ENCODE measurements at places on chromosomes 11 and 22.

DNA sequence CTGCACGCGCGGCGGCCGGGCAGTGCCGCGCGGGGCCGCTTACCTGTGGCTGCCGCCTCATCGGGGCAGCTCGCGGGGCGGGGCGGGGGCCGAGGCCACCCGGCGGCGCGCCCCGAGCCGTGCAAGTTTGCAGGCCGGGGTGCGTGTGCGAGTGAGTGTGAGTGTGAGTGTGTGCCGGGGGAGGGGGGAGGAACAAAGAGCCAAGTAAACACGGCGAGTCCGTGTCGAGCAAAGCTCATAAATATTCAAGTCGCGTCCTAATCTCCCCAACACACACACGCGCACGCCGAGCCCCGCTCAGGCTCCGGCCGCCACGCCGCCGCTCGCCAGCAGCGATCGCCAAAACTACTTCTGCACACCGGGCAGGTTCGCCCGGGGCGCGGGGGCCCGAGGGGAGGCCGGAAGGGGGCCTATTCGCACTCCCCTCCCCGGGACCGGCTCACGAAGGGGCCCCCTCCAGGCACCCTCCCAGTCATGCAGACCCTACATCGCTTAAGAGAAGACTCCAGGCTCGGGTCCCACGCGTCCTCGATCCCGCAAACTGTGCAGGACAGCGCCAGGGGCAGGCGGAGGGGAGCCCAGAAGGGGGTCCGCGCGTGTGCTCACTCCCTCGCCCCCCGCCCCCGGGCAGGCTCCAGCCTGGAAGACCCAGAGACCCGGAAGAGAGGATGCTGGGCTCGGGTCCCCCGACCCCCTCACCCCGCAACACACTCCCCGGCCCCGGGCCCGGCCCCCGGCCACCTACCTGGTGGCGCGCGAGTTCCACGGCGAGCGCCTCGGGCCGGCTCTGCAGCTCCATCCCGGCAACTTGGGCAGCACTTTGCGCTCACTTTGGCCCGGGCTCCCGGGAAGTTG lies 827 bp downstream of the PHF21B start:
- DNase-seq, result no peak

GRCh38 chr22:49925525-49926128 lies 7.2 kb downstream of the CRELD2 start:
- no peak for DNase-seq

GRCh38 chr11:117841551-117842031 lies 17.0 kb upstream of the FXYD2 start:
- no peak for DNase-seq

- no peak for DNase-seq
These were observed 20.6 kb upstream of the PRDM10 start for GRCh38 chr11:130023204-130023603.

DNA sequence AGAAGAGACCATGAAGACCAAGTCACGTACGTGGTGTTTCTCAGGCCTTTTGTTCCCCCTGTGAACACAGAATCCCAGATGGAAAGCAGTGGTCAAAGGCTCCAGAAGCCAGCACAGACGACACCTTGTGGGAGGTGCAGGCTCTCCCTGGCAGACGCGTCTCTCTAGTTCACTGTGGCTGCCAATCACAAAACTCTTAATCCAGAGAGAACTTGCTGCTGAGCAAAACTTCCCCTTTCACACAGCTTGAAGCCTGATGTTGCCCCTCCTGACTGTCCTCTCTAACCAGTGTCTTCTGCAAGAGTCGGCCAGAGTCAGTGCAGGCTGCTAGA lies 67.1 kb downstream of the PIWIL3 start:
- no peak for DNase-seq

DNA sequence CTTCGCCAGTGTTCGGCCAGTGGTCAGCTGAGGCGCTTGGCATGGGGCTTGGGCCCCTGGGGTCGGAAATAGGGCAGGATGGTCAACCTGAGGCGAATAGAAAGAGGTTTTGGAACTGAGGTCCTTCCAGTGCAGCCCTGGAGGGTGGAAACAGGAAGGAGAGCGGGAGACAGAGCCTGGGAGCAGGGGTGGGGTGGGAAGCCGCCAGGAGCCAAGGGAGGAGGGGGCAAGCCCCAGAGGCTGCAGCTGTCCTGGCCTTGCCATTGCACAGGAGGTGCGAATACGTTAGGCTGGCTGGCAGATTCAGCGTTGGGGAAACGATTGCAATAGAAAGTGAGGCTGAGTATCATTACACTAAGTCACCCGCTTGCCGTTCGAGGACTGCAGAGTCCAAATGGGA lies 13.9 kb upstream of the KCTD17 start:
- no peak for DNase-seq

DNA sequence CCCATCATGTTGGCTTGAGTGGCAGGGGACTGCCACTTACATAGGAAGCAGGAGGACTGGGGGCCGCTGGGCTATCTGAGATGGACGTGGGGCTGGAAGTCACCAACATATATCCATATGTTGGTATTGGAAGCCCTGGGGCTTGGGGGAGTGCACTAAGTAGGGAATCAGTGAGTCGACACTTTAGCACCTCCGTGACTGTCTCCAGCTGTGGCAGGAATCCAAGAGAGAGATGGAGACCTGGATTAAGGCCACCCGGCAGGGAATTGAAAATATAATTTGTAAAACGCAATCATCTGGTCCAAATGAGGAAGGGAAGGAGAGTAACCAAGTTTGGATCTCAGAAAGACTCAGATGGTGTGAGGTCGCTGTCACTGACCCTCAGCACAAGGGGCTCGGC lies 68.4 kb downstream of the ELFN2 start:
- no peak for DNase-seq

GRCh38 chr11:12724301-12725054 lies 50.3 kb downstream of the TEAD1 start:
- DNase-seq, result peak; percentile 97

DNA sequence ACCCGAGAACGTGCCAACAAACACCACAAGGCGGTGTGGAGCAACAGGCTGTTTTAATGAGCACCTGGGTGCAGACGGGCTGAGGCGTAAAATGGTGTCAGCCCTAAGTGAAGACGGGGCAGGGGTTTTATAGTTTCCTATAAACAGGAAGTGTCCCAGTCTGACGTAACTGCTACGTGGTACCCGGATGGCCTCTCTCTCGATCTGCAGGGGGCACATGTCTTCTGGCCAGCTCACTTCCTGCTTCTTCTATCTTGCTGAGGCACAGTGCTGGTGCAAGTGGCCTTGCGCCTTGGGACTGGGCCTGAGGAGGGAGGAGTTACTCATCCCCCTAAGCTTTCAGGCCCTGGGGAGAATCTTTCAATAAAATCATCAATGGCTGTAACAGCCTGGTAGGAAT lies 20.9 kb downstream of the OOSP3 start:
- DNase-seq, result no peak

- peak; percentile 51 for DNase-seq
These were observed 178.7 kb downstream of the CADM1 start for GRCh38 chr11:115325523-115325922.

GRCh38 chr11:4454021-4454420 lies 4.9 kb downstream of the OR52K2 start:
- no peak for DNase-seq

DNA sequence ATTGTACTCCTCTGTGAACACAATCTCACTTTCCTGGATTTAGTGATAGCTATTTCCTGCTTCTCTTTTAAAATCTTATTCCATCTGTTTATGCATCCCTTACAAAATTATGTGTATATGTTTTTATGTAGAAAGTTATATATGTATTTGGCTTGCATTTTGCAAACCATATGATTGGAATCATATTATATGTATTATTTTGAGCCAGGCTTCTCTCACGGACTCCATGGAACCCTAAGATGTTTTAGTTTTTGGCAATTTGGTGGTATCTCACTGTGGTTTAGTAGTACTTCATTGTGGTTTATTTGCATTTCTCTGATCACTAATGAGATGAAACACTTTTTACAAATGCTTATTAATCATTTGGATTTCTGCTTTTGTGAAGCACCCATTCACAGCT lies 507.3 kb upstream of the KIRREL3 start:
- no peak for DNase-seq

DNA sequence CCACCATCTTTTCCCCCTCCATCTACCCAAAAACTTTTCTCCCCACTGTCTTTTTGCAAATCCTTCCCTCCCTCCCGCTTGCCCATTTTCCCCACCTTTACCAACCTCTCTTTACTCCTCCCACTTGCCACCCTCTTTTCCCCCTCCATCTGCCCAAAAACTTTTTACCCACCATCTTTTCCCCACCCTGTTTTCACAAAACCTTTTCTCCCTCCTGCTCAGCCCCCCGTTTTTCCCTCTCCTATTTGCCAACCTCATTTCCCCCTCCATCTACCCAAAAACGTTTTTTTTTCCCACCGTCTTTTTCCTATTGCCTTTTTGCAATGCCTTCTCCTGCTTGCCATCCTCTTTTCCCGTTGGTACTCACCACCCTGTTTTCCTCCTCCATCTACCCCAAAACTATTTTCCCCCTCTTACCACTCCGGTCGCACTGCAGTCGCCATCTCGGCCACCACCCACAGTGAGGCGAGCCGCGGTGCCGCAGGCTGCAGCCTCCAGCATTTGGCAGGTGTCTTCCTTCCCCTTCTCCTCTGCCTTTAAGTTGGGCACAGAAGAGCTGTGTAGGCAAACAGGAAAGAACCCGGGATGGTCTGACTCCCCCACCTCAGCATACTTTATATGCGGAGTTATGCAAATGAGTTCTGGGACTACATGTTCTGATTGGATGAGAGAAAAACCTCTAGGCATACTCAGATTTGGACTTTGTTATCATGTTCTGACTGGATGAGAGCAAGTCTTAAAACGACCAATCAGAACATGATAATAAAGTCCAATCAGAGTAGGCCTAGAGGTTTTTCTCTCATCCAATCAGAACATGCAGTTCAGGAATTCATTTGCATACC lies 121.2 kb upstream of the VPREB1 start:
- DNase-seq, result no peak

- DNase-seq, result no peak
These were observed 2.8 kb downstream of the CORO1B start for GRCh38 chr11:67440229-67441097.
